ENCODE measurements at places on chromosomes 7 and 10.

DNA sequence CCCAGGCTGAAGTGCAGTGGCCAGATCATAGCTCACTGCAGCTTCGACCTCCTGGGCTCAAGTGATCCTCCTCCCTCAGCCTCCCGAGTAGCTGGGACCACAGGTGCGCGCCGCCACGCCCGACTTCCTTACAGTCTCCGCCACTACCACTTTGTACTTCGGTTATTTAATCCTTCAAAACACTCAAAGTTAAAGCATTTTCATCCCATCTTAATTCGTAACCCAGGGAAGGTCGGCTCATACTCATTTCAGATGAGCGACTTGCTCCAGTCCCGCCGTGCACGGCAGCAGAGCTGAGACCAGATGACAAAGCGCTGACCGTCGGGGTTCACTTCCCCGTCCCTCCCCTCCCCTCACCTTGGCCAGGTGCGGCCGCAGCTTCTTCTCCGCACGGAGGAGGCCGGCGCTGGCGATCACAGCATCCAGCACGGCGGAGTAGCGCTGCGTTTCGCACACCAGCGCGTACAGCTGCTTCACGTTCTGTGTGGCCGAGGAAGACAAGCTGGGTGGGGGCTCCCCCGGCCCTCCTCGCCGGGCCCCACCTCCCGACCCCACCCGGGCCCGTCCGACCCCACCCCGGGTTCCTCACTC is 457 bp downstream of the NSUN5 start:
- no peak for DNase-seq

DNA sequence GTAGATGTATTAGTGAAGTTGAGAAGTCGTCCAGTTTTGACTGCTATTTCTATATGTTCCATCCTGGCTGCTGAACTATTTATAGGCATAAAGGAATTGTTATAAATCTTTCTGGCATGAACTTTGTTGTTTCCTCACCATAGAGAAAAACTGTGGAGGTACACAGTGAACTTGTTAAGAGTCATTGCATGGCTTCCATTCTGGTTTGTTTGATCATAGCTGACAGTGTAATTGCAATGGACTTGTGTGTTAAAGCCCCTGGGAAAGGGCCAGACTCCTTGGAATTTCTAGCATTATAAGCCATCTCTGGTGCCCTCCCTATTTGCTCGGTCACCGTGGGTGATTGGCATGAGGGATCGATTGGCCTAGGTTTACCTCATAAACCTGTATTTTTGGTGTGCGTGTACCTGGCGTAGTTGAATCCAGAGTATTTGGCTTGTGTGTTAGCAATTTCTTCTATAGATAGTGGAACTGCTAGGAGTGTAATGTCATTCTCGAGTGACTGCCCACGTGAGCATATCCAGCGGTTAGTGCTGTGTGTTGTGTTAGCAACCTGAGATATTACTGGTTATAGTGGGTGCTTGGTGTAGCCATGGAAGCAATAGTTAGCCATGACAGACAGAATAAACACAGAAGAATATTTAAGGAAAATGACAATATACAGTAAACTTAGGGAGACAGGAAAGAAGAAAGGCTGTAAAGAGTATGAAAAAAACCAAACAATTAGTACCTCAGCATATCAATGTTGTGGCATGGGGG is 5.9 kb upstream of the SYPL1 start:
- DNase-seq, result no peak

DNA sequence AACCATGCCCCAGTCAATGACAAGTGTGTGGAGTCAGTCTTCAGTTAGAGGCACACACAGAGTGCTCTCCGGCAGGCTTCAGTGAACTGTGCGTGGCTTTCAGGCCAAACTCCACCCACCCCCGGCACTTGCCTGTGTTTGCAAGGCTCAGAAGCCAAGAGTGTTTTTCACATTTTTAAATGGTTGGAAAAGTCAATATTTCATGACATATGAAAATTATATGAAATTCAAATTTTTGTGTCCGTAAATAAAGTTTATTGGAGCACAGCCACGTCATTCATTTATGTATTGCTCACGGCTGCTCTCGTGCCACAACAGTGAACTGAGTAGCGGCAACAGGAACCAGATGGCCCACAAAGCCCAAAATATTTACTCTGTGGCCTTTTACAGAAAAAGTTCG is 104.7 kb downstream of the SFMBT2 start:
- no peak for DNase-seq

DNA sequence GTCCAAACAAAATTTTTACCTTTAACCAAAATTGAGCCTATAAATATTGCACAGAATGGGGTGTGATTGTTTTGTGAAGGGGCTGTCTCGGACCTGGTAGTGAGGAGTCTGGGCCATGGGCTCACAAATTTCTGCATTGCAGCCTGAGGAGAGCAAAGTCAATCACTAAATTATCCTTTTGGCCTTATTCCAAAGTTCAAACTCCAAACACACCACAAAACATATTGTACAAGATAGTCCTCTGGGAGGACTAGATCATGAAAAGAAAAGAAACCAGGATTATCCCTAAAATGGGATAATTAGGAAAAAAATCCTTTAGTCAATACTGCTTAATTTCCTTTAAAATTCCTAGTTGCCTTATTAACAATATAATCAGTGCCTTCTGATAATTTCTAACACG is 115.5 kb downstream of the BUB3 start:
- DNase-seq, result no peak

GRCh38 chr10:4902571-4903011 is 60.6 kb upstream of the AKR1C1 start:
- DNase-seq, result peak; percentile 9

DNA sequence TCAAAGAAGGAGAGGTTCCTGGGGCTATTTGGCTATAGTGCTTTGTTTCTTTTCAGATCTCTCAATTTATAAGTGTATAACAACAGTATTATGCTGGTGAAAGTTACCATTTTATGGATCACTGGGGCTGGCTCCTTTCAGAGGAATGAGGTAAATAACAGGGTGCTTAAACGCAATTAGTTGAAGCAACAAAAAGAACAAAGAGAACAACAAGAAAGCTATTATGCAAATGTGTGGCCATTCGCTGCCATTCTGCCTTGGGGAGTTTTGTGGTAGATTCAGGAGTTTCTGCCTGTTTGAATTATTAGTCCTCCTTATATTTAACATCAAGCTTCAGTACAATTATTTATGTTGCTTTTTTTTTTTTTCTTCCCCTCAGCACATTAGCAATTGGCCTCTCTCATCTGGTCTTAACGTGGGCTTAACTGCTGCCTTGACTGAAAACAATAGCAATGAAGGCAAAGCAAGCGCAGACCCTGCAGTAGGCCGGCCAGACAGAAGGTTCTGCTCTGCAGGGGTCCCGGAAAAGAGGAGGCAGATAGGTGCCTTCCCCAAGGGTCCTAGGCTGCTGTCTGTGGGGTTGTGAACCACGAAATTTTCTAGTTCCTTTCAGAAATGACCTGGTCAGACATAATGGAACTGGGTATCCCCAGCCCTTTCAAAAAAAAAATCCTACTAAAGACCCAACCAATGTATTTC is 339.9 kb upstream of the PODXL start:
- DNase-seq, result no peak

DNA sequence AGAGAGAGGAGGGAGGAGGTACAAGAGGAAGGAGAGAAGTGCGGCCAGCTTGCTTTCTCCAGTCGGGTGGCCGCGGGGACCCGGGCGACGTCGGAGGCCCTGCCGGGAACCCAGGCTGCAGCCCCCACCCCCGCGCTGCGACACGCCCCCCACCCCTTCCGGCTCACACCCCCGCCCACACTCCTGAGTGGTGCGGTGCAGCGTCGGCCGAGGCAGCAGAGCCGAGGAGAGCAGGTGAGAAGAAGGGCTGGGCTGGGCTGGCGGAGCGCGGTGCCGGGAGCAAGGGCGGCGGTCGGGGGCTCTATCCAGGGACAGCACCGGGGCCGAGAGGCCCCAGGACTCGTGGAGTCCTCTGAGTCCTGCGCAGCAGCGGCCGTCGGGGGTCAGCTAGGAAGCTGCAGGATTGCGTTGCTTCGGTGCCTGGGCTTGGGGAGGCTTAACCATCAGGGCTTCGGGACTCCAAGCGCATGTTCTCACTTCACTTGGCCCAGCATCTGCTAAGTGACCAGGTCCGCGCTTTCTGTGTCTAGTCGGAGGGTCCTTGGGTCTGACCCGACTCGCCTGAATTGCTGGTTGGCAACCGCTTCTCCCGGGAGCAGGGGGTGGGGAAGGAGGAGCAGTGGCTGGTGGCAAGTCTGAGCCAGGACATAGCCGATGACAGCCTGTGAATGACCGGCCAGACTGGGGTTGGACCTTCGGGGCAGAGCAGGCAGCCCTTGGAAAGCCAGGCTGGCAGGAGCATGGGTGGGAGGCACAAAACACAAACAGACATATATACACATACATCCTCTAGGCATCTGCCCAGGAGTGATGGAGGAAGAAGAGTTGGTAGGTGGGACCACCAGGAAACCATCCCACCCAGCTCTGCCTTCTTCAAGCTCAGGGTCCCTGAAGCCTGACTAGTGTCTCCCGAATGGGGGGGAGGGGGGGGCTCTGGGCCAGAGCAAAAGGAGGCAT is 683 bp downstream of the CHAT start:
- DNase-seq, result no peak

- DNase-seq, result no peak
Observed at GRCh38 chr7:151893405-151893923, 16.5 kb upstream of the PRKAG2 start.

- no peak for DNase-seq
Observed at GRCh38 chr10:129868449-129869035, 95.5 kb downstream of the EBF3 start.
